Ovary (tissue), 10 donors: ENCODE measurements at places on chromosomes 5 and 9. TPM values are rescaled to one million over a fixed set of nuclear protein-coding genes. Genes with fewer than 3 reads are reported as not detected.

GRCh38 chr5:133257977-133258376, 206.2 kb downstream of the HSPA4 start:
- H3K4me1 ChIP-seq: no peaks in the 10 kb centered on the region
- DNase-seq: no peak
- no peaks in the 10 kb centered on the region for H3K27me3 ChIP-seq
- no peak overlapping the region for H3K4me3 ChIP-seq

Gene HAPLN1
- total RNA-seq: not detected

GRCh38 chr5:38827525-38827924, 18.3 kb upstream of the OSMR start:
- DNase-seq: no peak
- no peaks in the 10 kb centered on the region for H3K36me3 ChIP-seq
- H3K27ac ChIP-seq: no peak overlapping the region
- no peaks in the 10 kb centered on the region for H3K27me3 ChIP-seq
- peaks cover 2% of the 10 kb centered on the region for H3K4me1 ChIP-seq

GRCh38 chr9:78316166-78316892, 19.4 kb downstream of the PSAT1 start:
- no peak for DNase-seq
- no peak overlapping the region for H3K4me3 ChIP-seq
- peaks cover 2% of the 10 kb centered on the region for H3K4me1 ChIP-seq
- H3K27ac ChIP-seq: no peak overlapping the region

Gene CDKN2B-AS1
- 1.0 TPM for total RNA-seq

Gene ADRA1B
- total RNA-seq: 3.6 TPM
